Fibroblast of the aortic adventitia (primary cell): ENCODE measurements at places on chromosomes 1 and 21.

- no peak for DNase-seq
These were observed 71.3 kb upstream of the FBXO28 start for GRCh38 chr1:224042557-224043118.

- no peak for DNase-seq
These were observed 102.0 kb upstream of the TRABD2B start for GRCh38 chr1:48099072-48099773.

DNA sequence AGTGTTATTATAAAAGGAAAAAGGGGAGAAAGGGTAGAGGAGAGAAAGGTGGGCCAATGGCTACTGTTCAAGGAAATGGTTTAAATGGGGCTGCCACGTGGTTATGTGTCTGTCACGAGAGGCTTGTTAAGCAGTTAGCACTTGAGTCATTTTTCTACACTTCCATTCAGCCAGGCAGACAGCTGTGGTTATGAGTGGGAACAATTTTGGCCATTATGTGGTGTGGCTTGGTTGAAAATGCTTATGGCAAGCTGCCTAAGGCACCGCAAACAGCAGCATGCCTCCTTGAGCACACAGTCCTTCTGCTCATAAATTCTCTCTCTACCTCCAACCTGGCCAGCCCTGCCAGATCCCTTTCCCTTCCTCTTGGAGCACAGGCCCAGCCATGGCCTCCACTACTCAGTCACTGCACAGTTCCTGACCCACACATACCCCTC lies 3.2 kb upstream of the SRM start:
- DNase-seq = no peak

GRCh38 chr1:208569181-208569580 lies 325.0 kb upstream of the PLXNA2 start:
- DNase-seq = no peak

GRCh38 chr1:227732586-227733308 lies 2.4 kb downstream of the JMJD4 start:
- no peak for DNase-seq

DNA sequence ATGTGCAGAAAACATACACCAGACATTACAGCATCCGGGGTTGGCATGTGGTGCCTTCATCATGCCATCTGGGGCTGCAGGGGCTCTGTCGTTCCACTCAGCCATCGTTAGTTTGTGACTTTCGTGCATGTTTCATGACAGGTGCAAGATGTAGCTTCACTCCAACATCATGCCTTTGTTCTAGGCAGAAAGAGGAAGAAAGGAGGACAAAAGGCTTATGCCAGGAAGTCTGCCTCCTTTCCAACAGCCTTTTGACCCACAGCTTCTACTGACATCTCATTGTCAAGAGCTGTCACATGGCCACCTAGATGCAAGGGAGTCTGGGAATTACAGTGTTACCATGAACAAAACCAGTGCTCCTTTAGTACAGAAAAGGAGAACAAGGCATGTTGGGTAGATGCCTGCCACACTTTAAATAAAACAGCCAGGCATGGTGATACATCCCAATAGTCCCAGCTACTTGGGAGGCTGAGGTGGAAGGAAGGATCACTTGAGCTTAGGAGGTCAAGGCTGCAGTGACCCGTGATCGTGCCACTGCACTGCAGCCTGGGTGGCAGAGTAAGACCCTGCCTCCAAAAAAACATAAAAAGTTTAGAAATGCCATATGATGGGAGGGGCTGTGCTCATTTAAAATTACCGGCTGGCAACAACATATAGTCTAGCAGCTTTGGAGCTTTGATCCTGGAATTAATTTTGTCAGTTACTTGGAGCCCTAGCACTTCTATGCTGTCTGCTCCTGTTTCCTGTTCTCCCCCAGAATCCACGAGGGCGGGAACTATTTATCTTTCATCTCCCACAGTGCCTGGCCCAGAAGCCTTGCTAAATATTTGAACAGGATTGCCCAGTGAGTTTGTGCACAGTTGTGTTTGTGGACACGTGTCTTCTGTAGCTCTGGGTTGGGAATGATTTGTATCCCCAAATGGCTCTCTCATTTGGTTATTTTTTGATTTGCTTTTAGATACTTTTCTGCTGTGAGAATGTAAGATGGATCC lies 7.4 kb downstream of the DOP1B start:
- DNase-seq = no peak

DNA sequence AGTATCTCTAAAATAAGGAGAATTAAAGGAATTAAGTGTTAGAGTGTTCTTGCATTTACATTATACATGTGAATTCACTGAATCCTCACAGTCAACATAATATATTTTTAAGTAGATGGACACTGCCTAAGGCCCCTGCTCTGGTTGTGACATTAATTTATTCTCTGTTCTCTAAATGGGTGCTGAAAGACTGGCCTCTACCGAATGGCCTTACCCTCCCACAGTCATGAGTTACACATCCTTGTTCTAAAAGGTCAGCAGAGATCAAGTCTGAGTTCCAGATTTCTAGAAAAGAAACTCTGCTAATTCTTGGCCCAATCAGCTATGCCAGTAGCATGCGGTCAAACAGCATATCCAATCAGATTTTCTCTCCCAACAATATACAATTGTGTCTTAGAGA lies 193.2 kb downstream of the TM2D1 start:
- no peak for DNase-seq

GRCh38 chr1:181094416-181095212 lies 6.1 kb downstream of the IER5 start:
- peak; percentile 98 for DNase-seq

- no peak for DNase-seq
These were observed 20.5 kb upstream of the THRAP3 start for GRCh38 chr1:36203554-36204346.

DNA sequence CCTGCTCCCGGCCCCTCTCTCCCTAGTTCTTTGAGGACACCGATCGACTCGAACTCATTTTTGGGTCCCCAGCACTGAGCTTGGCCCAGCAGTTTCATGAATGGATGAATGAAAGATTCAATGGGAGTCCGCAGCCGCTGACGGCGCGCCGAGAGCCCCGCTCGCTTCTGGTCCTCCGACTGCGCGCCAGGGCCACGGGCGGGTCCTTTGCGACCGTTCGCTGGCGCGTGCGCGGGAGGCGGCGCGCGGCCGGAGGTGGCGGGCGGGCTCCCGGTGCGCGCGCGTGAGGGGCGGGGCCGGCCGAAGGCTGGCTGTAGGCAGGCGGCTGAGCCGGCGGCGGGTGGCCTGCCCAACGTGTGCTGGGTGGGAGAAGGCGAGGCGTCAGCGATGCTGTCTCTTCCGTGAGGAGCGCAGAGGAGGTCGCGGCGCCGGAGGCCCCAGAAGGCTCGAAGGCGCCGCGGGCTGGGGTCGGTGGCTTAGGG lies at the start of gene MAST2:
Gene MAST2 (plus strand): TSS at position 314 of the 482 bp plus-strand sequence. CDS start 284 bp downstream, outside the sequence.
- peak; percentile 77 for DNase-seq

GRCh38 chr1:119648620-119649004 lies 546 bp upstream of the ZNF697 start:
- no peak for DNase-seq

DNA sequence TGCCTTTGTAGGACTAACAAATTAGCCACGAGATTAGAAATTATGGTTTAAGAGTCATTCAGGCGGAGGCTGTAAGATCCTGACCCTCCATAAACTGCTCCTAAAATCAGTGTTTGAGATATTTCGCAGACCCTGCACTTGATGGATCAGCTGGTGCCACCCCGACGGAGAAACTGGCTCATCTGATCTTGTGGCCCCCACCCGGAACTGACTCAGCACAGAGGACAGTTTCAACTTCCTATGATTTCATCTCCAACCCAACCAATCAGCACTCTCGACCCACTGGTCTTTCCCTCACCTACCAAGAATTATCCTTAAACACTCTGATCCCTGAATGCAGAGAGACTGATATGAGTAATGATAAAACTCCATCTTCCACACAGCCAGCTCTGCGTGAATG lies 3.7 kb upstream of the JAM2 start:
- no peak for DNase-seq

DNA sequence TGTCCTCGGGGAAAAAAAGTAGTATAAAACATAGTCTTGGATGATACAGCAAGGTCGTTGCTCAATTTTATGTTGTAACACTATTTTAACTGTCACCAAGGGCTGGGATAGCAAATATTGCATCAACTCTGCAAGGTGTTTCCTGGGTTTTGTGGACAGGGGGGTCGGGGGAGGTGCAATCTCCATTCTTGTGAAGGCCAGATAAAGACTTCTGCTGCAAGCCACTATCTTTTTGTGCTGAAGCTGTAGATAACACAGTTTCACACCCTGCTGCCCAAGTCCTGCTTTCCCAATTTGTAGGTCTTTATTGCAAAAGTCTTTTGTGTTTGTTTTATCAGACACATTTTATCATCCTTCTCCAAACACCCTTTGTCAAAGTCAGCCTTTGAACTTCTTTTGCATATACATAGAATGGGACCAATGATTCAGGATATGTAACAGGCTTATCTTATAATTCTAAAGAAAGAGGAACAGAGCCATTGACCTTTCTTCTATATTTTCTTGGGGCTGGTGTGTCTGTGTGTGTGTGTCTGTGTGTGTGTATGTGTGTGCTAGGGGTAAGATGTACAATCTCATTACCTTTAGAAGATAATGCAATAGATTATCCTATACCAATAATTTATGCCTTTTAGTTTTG lies 140.6 kb downstream of the RUNX1 start:
- peak; percentile 84 for DNase-seq

- no peak for DNase-seq
These were observed 129.6 kb downstream of the USH2A start for GRCh38 chr1:216293683-216294082.

DNA sequence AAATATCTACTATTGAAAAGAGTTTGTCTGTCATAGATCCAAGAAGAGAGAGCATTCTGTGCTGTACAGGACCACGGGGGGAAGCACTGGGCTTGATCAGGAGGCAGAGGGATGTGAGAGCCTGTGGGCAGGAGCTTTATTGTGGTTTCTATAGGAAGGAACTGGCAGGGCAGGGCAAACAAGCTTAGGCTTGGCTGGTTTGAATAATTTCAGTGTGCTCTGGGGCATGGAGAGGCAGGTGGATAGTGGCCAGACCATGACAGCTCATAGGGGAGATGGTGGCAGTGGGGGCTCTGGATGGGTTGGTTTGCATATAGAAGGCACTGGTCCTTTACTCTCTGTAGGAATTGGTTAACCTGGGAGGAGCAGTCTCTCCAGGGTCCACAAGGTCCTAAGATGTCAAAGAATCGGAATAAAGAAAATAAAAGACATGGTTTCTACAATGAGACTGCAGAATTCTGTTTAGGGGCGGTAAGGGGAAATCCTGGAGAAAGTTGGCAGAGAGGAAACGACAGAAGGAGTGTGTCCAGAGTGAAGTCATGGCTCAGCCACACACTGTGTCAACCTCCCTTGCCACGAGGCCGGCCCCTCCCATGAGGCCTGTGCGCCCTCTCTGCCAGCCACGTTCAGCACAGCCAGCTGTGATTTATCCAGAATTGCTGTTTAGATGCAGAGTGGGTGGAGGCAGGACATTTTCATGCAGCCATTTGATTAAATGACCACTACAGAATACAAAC lies 81.7 kb upstream of the PGBD5 start:
- DNase-seq = peak; percentile 42

DNA sequence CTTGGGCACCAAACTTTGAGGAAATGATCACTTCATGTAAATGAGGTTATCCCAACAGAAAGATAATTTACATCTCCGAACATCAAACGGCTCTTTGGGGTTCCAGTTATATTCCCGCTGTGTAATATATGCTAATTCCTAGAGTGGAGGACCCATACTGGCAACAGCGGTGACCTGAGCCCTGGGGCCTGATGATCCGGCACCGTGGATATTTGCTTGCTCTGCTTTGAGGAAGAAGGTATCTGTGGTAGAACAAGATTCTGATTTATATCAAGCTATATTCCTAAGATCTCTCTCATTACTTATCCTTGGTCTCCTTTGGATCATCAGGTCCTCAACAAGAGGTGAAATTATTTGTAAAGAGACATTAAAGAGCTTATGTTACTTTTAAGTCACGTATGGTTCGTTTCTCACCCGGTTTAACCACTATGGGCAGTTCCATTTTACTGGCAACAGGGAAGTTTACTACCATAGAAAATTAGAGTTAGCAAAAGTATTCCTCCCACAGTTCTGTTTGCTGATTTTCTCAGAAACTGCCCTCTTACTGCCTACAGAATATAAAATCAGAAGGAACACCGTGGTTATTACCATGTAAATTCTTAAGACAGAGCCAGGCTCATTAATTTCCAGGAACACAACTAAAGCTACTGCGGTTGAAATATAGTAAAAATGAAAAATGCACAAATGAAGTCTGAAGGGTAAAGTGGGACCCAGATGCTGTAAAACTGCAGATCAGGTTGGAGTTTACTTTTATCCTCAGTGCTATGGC lies 56.7 kb downstream of the MRPL39 start:
- DNase-seq = no peak

GRCh38 chr21:19987671-19988070 lies 1010.5 kb upstream of the NCAM2 start:
- DNase-seq = no peak

DNA sequence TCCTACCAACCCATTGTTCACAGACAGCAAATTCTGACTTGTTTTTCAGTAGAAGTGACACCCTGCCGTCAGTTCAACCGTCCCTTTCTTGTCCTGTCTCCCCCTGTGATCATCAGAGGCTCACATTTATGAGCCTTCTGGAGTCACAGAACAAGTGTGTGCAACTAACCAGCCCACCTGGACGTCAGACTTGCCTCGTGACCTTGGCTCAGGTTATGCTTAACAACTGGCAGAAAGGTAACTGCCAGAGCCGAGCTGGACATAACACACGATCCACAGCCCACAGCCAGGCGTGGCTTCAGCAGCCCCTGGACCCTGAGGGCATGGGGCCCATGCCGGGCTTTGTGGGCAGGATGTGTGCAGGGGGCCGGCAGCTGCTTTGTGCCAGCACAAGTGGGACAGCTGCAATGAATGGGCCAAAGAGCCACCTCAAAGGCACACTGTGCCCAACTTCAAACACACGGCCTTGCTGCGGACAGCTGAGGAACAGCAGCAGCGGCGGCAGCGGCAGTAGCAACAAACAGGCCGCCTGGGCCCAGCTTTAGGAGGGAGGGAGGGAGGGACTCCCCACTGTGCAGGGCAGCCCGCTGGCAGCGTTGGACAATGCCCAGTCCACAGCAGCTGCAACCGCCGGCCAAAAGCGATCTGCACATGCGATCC lies 103.9 kb downstream of the ZBTB18 start:
- DNase-seq = no peak

DNA sequence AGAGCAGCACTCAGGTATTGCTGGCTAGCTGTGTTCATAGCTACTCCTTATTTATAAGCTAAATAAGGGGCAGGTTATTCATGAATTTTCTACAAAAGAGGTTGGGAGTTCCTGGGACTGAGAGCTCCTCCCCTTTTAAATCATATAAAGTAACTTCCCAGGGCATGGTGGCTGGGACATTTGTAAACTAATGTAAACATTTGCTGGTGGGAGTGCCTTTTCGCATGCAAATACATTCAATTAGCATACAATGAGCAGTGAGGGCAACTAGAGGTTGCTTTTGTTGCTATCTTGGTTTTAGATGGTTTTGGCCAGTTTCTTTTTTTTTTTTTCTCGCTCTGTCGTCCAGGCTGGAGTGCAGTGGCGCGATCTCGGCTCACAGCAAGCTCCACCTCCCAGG lies 43.4 kb downstream of the GNPAT start:
- DNase-seq = no peak

- peak; percentile 35 for DNase-seq
These were observed 30.5 kb upstream of the AHCYL1 start for GRCh38 chr1:109954041-109954512.

GRCh38 chr1:205441716-205442050 lies 14.2 kb downstream of the BLACAT1 start:
- no peak for DNase-seq
